ENCODE measurements at places on chromosomes 2 and 18. TPM values are rescaled to one million over a fixed set of nuclear protein-coding genes. Genes with fewer than 3 reads are reported as not detected.
A peak's percentile ranks its signal among the peaks of the same experiment; 100 is the strongest.

CLIP4 gene
- total RNA-seq = 63.9 TPM

DNA sequence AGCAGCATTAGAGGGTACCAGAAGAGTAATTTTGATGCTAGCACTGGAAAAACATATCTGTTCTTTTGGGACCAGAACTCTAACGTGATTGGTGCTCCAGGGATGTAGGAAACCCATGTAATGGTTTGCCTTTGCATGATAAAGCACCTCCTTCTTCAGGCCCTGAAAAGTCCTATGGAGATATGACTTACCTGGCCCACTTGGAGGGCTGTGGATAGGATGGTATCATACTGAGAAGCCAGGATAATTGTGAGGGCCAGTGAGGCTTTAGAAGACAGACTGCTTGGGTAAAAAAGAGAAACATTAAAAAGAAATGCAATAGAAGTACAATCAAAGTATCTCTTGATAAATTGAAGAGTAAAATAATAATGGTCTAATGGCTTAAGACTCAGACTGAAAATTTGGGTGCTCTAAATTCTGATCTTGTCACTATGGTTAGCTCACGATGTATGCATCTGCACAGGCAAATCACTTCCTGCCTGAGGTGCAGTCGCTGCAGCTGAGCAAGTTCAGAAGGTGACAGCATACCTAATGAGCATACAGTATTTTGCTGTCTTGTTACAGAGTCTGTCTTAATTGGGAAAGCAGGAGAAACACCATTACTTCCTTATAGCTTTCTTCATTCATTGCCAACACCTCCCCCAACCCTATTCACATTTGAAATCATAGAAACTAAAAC lies 371.5 kb downstream of the NUP35 start:
- no peak for DNase-seq

GRCh38 chr2:9347411-9347881 lies 75.9 kb downstream of the ITGB1BP1 start:
- DNase-seq = peak; percentile 32

SPATA3 gene
- not detected for total RNA-seq

- peak; percentile 60 for DNase-seq
These were observed 39.3 kb downstream of the AP1S3 start for GRCh38 chr2:223797811-223798721.

DNA sequence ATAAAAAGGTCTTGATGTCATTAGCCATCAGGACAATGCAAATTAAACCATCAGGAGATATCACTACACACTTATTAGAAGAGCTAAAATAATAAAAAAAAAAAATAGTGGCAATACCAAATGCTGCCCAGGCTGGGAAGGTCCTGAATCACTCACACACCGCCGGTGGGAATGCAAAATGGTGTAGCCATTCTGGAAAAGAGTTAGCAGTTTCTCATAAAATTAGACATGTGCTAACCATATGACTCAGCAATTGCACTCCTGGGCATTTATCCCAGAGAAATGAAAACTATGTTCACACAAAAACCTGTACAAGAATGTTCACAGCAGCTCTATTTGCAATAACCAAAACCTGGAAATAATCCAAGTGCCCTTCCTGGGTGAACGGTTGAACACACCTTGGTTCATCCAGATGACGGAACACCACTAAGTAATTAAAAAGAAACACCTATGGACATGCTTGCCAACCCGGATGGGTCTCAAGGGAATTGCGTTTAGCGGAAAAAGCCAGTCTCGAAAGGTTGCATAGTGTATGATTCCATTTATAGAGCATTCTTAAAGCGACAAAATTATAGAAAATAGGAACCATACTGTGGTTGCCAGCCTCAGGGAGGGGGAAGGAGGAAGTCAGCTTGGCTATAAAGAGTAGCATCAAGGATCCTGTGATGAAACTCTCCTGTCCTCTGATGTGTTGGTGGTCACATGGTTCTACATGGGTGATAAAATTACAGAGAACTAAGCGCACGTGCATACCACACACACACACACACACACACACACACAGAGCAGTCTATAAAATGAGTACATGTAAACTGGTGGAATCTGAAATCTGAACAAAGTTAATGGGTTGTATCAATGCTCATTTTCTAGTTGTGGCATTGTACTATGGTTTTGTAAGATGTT lies 4.6 kb downstream of the MBP start:
- DNase-seq = peak; percentile 99

GLB1L gene
- total RNA-seq = 12.9 TPM

MAP2 gene
- total RNA-seq = 8.7 TPM

CCT4 gene
- 249 TPM for total RNA-seq

- peak; percentile 36 for DNase-seq
These were observed 106.3 kb downstream of the TTN start for GRCh38 chr2:178700922-178701342.

DNA sequence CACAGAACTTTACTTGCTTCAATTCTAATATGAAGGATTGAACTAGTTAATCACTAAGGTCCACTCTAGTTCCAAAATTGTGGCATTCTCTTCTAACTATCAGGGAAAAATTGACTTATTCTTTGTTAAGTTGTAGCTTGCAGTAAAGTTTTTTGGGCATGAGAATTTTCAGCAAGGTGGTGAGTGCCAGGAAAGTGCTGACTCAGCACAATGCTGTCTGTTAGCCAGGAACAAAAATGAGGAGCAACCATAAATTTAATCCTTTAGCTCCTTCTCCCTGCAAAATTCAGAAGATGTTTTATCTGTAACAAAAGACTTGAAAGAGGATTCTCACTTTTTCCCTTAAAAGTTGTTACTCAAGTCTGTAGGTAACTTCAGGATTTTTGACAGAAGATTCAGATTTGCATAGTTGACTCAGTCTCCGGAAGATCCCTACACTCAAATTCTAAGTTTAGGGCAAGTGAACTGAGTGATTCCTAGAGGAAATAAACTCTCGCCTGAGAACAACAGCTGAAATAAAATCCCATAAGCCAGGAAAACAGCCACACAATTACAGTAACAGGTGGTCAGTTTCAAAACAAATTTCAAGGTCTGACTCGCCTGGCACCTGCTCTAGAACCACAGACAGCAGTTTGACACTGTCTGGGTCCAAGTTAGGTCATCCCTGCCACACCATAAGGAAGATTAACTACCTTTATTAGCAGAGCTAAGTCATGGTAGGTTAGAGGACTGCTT lies 20.2 kb upstream of the DARS1 start:
- DNase-seq = peak; percentile 73

CENPO gene
- 7.8 TPM for total RNA-seq

ANKRD53 gene
- total RNA-seq = 0.30 TPM

DNA sequence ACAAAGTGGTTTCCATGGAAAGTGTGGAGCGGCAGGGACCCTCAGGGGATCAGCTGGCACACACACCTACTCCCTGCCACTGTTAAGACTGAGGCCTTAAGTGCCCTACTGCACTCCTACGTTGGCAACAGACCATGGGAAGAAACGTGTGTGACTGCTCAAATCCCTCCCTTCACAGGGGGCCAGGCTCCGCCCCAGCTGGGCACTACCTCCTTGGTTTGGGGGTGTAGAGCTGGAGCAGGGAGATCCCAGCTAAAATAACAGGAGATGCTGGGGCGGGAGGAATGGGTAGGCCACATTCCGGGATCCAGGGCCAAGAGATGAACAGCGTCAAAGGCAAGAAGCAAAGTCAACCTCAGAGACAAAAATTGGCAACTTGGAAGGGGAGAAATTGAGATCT lies 231.0 kb downstream of the EN1 start:
- no peak for DNase-seq

Data from renal cortical epithelial cell (primary cell).